Renal pelvis (tissue), 12 donors: ENCODE measurements at places on chromosomes 1 and 21.

GRCh38 chr1:221751226-221751887 lies 9.5 kb upstream of the DUSP10 start:
- no peak for DNase-seq

- DNase-seq = peak; percentile 52
Observed at GRCh38 chr1:29282924-29283803, 46.8 kb downstream of the PTPRU start.

- no peak for DNase-seq
Observed at GRCh38 chr1:35702508-35702907, 16.2 kb downstream of the C1orf216 start.

DNA sequence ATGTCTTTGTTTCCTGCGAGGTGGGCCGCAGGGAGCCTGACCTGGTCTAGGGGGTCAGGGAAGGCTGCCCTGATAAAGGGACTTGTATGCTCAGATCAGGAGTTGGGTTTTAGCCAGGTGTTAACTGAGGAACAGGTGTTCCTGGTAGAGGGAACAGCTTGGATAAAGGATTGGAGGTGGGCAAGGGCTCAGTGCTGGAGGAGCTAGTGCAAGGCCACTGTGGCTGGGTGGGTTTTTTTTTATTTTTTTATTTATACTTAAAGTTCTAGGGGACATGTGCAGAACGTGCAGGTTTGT lies 31.1 kb downstream of the A3GALT2 start:
- DNase-seq = no peak

- DNase-seq = no peak
Observed at GRCh38 chr1:211520641-211521040, 28.7 kb upstream of the RD3 start.

DNA sequence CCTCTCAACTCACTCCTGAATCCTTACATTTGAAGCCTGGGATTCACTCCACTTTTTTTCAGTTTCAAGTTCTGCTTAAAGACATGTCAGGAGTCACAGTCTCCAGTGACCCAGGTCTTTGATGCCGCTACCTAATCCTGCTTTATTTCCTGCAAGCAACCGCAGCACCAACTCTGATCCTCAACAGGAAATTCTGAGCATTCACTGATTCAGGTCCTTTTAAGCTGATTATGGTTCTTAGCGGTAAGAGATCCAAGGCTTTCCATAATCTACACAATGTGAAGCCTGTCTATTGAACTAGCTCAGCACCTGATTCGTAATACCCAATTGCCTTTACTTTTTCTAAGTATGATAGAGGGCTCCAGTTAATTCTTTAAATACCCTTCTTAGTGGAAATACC lies 43.7 kb upstream of the PIGC start:
- no peak for DNase-seq

- no peak for DNase-seq
Observed at GRCh38 chr1:165650981-165651625, 20.1 kb downstream of the MGST3 start.

DNA sequence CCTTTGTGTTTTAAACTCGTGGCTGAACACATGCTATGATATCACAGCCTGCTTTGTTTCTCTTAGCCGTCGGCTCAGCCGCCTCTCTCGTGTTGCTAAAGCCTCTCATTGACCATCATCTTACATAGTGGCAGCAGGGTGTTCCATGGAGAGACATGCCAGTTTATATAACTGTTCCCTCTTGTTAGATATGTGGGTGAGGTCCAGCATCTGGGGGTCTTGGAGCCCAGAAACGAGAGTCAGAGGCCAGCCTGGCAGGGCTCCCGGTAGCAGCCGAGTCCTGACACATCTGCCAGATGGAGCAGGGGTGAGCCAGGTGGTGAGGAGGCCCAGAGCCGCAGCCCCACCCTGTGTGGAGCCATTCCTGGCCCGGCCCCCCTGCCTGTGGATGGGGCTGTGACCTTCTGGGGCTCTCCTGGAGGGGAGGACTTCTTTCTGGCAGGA lies 11.9 kb downstream of the PODN start:
- no peak for DNase-seq

DNA sequence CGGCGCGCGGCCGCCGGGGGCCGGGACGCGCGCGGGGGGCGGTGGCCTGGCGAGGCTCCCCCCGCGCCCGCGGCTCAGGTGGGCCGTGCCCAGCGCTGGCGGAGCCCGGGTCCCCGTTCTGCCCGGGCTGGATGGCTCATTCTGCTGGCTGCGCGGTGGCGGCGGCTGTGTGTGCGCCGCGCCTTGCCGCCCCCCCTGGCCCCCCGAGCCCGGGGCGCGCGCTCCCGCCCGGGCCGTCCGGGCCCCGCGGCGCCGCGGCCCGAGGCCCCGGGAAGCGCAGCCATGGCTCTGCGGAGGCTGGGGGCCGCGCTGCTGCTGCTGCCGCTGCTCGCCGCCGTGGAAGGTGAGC lies at the start of gene EPHB2:
Gene EPHB2 (plus strand): TSS at position 139 of the 349 bp plus-strand sequence. CDS start 144 bp downstream, at position 283.
- DNase-seq = no peak

DNA sequence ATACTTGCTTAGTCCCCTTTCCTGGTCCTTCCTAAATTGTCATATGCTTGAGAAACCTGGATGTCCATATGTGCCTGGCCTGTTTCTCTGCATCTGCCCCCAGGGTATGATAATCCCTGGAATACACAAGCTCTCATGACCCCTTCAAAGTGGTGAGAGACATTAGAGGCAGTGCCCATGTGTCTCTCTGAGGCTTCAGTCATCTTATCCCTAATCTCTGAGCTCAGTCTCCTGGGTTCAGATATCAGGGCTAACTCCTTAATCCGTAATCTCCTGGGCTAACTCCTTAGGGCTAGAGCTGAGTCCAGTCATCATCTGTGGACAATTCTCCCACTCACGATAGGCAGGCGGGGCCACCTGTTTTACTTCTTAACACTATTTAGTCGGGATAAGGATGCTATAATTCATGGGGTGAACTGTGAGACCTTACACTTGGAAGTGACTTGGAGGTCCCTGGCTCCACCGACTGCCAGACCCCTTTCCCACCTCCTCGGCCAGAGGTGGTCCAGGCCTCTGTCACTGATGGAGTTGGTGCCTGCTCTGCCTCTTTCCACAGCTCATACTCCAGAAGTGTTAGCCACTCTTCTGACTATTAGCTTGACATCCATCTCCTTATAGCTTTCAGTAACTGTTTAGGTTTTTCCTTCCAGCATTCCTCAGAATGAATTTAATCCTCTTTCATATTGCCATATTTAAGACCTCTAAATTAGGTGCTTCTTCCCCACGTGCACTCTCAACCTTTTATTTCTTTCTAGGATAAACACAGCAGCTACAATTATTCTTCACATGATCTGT lies 22.7 kb downstream of the CCN1 start:
- DNase-seq = no peak

DNA sequence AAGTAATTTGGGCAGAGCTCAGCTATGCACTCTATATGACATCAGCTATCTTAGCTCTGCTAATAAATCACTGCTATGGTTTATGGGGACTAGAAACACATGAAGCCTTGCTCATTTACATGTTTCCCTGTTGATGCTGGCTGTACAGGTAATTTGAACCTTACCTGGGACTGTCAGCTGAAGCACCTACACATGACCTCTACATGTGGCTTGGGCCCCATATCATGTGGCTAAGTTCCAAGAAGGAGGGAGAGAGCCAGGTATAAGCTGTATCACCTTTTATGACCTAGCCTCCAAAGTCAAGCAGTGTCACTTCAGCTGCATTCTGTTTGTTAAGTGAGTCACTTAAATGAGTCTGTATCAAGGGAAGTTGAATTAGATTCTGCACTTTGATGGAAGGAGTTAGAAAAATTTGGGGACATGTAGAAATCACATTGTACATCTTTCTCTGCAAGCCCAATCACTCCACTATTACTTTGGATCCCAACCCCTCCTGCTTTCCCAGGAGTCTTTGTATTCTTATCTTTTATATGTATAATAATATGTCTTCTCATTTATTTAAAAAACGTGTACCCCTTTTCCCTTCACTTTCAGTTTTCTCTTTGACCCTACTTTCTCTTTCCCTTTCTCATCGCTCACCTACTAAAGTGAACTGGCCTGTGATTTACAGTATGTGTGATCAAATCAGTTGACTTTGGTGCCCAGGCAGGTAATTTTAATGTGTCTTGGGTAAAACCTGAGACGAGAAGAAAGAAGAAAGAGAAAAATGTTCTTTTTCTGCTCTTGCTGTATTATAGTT lies 53.4 kb upstream of the PRKACB start:
- DNase-seq = no peak

DNA sequence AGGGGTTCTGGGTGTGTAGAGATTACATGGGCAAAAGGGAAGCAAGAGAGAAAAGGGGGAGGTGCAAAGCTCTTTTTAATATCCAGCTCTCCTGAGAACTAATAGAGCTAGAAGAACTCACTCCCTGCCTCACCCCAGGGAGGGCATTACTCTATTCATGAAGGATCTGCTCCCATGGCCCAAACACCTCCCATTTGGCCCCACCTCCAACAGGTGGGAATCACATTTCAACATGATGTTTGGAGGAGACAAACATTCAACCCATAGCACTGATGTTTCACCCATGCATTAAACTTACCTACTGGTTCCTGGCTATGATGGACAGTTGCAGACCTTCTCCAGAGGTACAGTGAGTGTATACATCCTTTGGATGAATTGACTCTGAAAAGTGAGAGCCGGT lies 7.3 kb upstream of the JUN start:
- no peak for DNase-seq

DNA sequence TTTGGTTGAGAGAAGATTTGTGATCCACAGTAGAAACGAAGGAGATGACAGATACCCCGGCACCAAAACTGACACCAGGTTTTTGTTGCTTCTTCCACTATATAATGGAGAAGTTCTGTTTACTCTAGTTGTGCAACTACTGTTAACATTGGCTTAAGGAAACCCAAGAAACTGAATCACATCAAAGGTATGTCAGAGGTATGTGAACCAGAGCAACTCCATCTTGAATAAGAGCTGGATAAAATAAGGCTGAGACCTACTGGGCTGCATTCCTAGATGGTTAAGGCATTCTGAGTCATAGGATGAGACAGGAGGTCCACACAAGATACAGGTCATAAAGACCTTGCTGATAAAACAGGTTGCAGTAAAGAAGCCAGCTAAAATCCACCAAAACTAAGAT lies 173.7 kb upstream of the CAMK1G start:
- DNase-seq = no peak

GRCh38 chr1:40167317-40167716 lies 6.1 kb downstream of the RLF start:
- no peak for DNase-seq

DNA sequence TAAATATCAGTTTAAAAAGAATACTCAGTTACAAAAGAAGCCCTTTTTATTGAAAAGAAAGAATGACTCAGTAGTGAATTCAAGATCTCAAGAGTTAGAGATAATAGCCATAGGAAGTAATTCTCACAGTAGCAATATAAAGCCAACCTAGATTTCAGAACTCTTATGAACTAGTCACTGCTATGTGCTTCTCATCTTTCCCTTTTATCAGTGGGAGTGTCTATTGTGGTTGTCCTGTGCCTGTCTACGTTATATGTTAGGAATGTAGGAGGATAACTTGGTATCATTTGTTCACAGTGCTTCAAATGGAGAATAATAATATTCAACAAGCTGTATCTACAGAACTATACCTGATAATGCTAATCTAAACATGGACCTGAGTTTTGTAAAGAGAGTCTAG lies 73.1 kb upstream of the RGS21 start:
- no peak for DNase-seq

GRCh38 chr1:5481889-5482288 lies 510.3 kb downstream of the NPHP4 start:
- no peak for DNase-seq

DNA sequence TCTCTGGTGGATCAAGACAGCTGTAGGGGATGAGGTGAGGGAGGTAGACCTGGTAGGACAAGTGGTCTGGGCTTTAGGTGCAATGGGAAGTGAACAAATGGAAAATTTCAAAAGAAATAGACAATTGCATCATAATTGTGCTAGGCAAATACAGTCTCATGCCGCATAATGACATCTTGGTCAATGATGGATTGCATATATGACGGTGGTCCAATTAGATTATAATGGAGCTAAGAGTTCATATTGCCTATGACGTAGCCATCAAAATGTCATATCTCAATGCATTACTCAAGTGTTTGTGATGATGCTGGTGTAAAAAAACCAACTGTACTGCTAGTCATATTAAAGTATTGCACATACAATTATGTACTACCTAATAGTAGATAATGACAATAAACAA lies 19.0 kb downstream of the KCNK2 start:
- DNase-seq = no peak

GRCh38 chr1:118145721-118146120 lies 39.3 kb downstream of the SPAG17 start:
- DNase-seq = no peak

GRCh38 chr1:166221316-166221715 lies 54.5 kb upstream of the FAM78B start:
- DNase-seq = no peak
